Pericardium fibroblast (primary cell): ENCODE measurements at places on chromosomes 7 and 10. TPM values are rescaled to one million over a fixed set of nuclear protein-coding genes. Genes with fewer than 3 reads are reported as not detected.

EGR2 gene
- 3.3 and 5.1 TPM in 2 replicates for total RNA-seq

ZNF853 gene
- total RNA-seq: 2.9 and 3.3 TPM in 2 replicates

ADARB2 gene
- not detected in 2 replicates for total RNA-seq

SCIN gene
- not detected in 2 replicates for total RNA-seq

TRPV5 gene
- total RNA-seq: not detected in 2 replicates

RAMP3 gene
- not detected in 2 replicates for total RNA-seq

SFRP5 gene
- total RNA-seq: 0.09 and 0.58 TPM in 2 replicates

CCDC6 gene
- total RNA-seq: 34.8 and 35.1 TPM in 2 replicates

OR2A5 gene
- total RNA-seq: not detected in 2 replicates

ACSM6 gene
- total RNA-seq: not detected in 2 replicates

A1CF gene
- not detected in 2 replicates for total RNA-seq

PHTF2 gene
- total RNA-seq: 12.6 and 16.7 TPM in 2 replicates

AKR1B15 gene
- not detected in 2 replicates for total RNA-seq

ERLIN1 gene
- total RNA-seq: 28.0 and 33.7 TPM in 2 replicates

SH2B2 gene
- 2.7 and 3.8 TPM in 2 replicates for total RNA-seq

CYP2W1 gene
- total RNA-seq: 0.12 and 4.8 TPM in 2 replicates

CACNB2 gene
- total RNA-seq: 1.2 and 1.9 TPM in 2 replicates

ABCC2 gene
- total RNA-seq: 0.35 and 0.68 TPM in 2 replicates

SLIT1 gene
- total RNA-seq: not detected in 2 replicates

DLG5 gene
- 22.3 and 27.7 TPM in 2 replicates for total RNA-seq

SGMS1 gene
- 28.8 and 74.8 TPM in 2 replicates for total RNA-seq

FAM221A gene
- total RNA-seq: 0.82 and 1.4 TPM in 2 replicates

SRGN gene
- total RNA-seq: 55.3 and 243 TPM in 2 replicates

DYNC1I1 gene
- total RNA-seq: 0.12 TPM in 1 of 2 replicates, not detected in the other

GSAP gene
- total RNA-seq: 0.09 and 0.47 TPM in 2 replicates

ZPBP gene
- not detected in 2 replicates for total RNA-seq

MMD2 gene
- total RNA-seq: not detected in 2 replicates

FXYD4 gene
- not detected in 2 replicates for total RNA-seq

ADRB1 gene
- total RNA-seq: not detected in 2 replicates

LLCFC1 gene
- total RNA-seq: not detected in 2 replicates

RALA gene
- 19.1 and 28.3 TPM in 2 replicates for total RNA-seq

NACAD gene
- total RNA-seq: 1.6 and 3.9 TPM in 2 replicates

CRYGN gene
- total RNA-seq: under 0.01 TPM in 1 of 2 replicates, not detected in the other

SPDYE2 gene
- total RNA-seq: not detected in 2 replicates

CPA4 gene
- 18.0 and 49.9 TPM in 2 replicates for total RNA-seq
